CD4-positive, alpha-beta T cell treated with Interleukin-6 for 4 hours (primary cell): ENCODE measurements at places on chromosomes 6 and 20.

DNA sequence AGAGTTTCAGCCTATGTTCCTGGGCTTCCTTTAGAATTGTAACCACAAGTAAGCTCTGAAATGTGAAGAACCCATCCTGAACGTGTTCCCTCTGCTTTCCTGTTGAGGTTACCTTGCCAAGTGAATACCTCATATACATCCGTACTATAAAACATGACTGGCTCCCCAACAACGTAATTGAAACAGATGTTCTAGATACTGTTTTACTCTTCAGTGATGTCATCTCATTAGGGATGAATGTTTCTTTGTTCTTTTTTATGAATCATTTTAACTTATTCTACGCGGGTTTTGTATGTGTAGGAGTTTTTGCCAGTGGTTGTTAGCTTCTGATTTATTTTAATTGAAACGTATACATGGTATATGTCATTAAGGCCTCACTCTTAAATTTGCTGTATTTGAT, 166.8 kb downstream of the SAMD5 start:
- no peak for DNase-seq

GRCh38 chr6:15340775-15341174, 94.9 kb downstream of the JARID2 start:
- no peak for DNase-seq

DNA sequence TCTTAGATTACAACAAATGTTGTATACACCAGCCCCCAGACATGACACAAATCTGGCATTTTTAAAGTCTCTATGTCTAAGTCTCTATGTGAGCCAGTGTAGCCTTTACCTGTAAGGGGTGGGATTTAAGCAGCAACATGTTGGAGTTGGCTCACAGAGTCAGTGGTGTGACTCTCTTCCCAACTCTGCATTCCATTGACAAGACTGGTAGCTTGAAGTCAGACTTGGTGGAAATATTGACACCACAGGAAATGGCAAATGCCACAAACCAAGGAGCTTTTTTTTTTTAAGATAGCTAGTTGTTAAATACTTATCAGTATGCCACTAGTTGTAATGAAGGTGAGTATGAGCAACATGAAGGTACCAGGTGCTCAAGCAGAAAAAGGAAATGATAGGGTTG, 103.1 kb upstream of the SMLR1 start:
- no peak for DNase-seq

DNA sequence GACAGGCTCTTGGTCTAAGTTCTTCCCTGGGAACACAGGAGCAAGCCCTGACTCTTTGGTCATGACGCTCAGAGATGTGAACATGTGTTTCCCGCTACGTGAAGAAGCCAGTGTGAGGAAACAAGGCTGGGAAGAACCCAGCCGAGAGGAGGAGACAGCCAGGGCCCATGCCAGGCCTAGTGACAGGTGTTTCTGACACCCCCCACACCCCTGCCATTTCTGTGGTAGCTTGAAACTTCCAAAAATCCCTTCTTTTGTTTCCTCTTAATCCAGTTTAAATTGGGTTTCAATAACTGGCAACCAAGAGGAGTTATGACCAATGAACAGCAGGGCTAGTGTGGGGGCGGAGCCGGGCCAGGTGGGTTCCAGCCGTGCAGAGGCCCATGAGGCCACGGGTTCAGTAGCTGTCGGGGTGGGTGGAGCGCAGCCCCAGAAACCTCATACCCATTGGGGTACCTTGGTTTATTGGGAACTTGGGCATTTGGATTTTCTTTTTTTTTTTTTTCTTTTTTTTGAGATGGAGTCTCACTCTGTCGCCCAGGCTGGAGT, 33.5 kb downstream of the WRNIP1 start:
- DNase-seq: no peak

- DNase-seq: peak; percentile 71
Measured at GRCh38 chr6:14857501-14857900, 388.4 kb upstream of the JARID2 start.

DNA sequence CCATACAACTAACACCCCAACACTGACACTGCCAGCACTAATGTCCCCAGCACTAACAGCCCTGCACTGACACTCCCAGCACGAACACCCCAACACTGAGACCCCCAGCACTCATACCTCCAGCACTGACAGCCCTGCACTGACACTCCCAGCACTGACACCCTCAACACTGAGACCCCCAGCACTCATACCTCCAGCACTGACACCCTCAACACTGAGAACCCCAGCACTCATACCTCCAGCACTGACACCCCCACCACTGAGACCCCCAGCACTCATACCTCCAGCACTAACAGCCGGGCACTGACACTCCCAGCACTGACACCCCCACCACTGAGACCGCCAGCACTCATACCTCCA, 57.2 kb downstream of the ERMARD start:
- no peak for DNase-seq

GRCh38 chr6:96743496-96743895, 93.8 kb downstream of the GPR63 start:
- no peak for DNase-seq

DNA sequence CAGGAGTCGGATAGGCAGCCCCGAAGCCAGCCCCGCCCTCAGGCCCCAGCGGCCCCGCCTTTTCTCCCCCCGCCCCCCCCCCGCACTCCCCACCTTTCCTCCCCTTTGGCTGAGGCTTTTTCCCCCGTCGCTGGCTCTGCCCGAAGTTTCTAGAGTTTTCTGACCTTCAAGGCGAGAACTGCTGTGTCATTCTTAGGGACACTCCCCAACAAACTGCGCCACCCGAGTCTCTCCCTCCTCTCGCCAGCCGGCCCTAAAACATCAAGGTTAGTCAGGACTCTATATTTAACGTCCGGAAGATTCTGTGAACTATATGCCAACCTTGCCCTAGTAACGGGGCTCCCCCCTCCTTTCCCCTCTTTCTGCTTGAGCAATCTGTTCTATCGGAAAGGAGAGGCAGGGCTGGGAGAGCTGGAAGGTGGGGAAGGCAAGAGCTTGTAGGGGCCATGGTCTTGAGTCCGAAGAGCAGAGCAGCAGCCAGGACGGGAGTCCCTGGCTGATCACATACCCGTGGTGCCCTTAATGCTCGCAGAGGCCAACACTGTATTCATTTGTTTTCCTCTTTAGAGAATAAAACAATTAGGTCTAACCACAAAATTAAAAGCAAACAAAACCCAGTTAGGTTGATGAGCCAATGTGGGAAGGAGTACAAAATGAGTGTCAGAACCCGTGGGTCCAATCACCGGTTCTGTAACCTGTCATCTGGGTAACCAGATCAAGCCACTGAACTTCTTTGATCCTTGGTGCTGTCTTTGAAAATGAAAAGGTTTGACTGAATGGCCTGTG, 5.3 kb upstream of the HSPA1B start:
- peak; percentile 80 for DNase-seq

GRCh38 chr6:72525821-72526510, 95.9 kb upstream of the KCNQ5 start:
- no peak for DNase-seq

- DNase-seq: no peak
Measured at GRCh38 chr20:56348305-56348693, 10.5 kb upstream of the FAM210B start.

DNA sequence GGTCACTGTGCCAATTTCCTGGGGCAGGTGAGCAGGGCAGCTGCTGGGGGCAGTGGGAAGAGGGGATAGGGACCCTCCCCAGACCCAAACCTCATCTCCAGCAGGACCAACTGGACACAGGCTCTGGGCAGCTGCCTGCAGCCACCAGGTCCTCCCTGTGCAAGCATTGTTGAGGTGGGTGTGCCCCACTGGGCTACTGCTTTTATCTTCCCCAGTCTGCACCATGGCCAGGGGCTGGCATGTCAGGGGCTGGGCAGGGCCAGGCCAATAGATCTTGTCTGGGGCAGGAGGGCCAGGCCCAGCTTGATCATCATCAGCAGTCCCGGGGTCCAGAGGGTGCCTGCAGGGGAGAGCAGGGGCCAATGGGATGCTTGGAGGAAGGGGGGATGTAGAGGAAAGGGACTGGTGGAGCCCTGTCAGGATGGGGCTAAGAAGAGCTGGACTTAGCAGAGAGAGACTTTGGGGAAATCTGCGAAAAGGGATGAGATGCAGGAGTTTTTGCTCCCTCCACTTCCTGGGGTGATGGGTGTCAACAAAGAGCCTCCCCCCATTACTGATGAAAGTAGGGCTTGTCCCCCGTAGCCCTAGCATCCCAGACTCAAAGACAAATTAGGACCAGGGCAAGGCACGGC, 5.7 kb downstream of the EBF4 start:
- DNase-seq: no peak

DNA sequence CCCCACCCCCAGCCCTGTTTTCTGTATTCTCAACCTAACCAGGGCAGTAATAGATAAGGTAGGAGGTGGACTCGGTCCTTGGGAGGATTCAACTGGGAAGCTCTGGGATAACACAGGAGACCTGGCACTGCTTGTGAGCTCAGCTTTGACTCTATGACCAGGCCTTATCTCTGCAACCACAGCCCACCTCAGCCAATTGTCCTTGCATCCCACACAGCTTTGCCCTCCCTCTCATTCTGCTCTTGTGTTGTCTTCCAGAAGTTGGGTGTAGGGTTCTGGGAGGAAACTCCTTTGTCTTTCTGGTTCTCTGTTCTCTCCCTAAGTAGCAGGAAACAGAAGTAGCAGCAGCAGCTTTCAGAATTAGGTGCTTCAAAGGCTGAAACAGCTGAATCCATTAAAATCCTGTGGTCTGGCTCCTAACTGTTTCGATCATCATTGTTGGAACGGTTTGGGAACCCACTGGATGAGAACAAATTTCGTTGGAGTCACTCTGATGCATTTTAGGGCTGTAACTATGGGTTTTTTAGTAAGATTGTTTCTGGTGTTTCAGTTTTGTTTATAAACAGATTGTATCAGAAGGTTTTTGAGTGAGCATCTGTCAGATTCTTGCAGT, 32.4 kb upstream of the SNX9 start:
- DNase-seq: no peak

- DNase-seq: no peak
Measured at GRCh38 chr6:150695652-150696051, 96.0 kb downstream of the PLEKHG1 start.

- DNase-seq: no peak
Measured at GRCh38 chr6:105458551-105458950, 55.7 kb upstream of the PREP start.

DNA sequence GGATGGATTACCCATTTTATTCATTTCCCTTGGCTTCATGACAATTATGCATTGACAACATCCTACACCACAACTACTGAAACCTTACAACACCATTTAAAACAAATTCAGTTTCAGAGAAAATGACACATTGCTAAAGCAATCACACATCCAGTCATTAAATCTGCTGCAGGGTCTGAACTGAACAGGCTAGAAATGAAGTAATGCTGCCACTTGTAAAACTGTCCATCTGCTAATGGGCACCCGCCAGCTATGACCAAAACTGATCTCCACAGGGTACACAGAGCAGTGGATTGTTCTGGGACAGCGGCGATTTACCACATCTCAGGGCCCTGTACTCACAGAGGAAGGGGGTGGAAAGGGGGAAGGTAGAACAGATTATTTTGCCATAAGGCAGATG, 172.9 kb upstream of the FBXL4 start:
- no peak for DNase-seq

DNA sequence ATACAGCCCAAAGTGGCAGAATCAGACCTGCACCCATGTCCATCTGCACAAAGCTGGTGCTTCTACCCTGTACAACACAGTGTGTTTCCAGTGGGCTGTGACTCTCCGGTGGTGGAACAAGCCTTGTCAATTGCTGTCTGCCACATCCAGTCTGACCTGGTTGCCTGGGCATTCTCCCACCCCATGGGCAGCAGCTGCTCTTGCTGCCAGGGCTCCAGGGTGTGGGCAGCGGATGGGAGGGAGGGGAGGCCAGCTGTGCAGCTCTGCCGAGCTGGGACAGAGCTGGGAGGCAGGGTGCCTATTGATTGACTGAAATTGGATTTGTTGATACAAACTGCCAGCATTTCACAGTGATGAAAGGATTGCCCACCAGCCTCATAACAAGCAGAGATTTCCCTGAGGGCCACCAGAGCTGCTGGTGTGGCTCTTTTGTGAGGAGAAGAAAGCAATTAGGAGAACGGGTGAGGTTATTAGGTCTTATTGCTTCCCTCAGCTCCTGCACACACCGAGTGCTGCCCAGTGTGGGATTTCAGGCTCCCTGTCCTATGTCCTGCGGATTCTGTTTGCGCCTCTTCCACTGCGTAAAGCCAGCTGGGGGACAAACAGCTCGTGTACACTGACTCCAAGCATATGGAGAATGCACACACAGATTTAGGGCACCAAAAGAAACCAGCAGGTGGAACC, 150.8 kb downstream of the NRN1 start:
- DNase-seq: no peak

DNA sequence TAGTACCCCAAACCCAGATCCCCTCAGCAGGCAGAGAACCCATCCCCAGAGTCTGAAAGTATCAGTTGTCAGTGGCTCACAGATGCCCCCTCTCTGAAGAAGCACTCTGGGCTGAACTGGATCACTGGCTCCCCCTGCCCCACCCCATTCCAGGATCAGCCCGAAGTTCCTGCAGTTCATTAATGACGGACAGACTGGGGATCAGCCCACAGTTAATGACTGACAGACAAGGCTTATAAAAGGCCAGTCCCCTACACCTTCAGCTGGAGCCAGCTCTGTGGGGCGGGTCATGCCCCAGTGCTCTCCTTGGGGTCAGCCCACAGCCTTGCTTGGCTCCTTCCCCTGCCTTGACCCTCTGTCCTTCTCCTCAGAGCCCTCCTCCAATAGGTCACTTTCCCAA, 21.7 kb downstream of the KIAA1755 start:
- no peak for DNase-seq

GRCh38 chr20:41214666-41215065, 77.3 kb downstream of the PLCG1 start:
- DNase-seq: no peak

DNA sequence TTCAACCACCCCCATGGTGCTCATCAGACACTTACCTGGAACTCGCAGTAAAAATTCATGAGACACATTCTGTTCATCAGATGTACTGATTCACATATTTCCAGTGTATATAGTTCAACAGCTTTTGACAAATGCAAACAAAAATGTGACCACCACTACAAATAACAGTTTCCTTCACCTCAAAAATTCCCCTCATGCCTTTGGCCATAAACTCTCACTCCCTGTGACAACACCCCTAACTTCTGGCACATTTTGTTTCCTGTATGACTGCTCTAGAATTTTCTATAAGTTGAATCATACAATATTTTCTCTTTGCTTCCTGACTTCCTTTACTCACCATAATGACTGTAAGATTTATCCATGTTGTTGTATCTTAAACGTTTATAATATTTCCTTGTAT, 63.7 kb downstream of the C6orf118 start:
- no peak for DNase-seq

DNA sequence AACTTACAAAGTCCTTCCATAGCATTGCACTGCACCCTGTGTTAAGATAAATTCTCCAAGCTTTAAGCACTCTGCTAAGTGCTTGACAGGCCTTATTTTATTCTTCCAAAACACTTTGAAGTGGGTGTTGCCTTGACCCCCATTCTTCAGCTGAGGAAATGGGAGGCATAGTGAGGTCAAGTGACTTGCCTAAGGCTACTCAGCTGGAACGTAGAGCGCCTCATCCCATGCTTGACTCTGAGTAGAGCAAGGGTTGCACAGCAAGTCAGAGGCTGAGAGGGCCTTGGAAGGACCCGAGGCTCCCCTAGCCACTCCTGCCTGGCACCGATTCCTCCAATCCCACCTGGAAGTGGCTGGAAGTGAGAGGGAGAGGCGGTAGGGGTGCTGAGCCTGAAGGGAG, 19.6 kb upstream of the CSNK2A1 start:
- DNase-seq: no peak

- peak; percentile 43 for DNase-seq
Measured at GRCh38 chr20:44326391-44327159, 10.3 kb upstream of the R3HDML start.

GRCh38 chr6:10478187-10479040, 42.7 kb upstream of the GCNT2 start:
- no peak for DNase-seq
